ENCODE measurements at places on chromosomes 5 and 9.

DNA sequence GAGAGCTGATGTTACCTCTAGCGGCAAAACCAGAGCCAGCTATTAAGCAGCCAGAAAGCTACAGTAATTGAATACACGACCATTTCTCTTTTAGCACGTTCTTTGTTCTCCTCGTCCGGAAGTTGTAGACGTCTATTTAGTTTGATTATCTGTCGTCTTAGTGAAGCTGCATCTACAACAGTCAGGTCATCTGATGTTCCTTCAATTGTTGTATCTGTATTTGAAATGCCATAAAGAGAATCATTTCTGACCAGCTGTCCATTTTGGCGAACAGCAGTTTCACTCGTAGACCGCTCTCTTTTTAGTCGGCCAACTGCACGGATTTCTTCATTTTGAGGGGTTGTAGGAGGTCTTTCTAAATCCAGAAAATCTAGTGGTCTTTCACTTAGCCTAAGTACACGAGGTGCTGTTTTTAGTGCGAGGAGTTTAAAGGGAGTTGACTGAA is 12.6 kb downstream of the PDE6A start:
- DNase-seq, result no peak

DNA sequence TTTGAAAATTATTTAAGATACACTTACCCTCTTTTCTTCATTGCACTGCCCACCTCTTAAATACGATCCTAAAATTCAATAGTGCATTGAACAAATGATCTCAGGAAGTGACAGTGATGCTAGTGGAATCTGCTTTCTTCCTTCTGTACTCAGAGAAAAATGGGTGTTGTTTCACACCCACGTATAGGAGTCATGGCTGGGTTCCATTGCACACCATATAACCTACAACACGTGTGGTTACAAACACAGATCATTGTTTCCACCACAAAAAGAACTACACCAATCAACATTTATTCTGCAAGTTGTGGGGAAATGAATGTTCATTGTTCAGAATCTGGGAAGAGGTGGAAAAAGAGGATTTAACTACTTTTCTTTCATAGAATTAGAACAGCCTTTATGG is 275.9 kb downstream of the MAN2A1 start:
- no peak for DNase-seq

GRCh38 chr9:114690308-114690707 is 8.3 kb upstream of the TEX48 start:
- no peak for DNase-seq

DNA sequence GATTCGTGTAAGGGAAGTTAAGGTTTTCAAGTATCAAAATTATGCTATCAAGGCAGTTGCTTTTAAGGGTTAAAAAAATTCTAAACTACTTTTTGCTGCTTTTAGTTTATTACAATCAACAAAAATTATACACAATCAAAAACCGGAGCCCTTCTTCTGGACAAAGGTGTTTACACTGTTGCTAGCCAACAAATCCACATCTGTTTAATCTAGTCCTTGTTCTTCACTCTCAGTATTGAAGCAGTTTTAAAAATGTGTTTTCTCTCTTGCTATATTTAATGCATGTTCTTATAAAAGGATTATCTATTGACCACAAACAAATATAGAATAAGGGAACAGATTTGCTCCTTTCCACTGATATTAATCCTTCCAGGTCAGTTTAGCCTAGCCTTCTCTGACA is 2.5 kb downstream of the FEM1C start:
- DNase-seq, result no peak

DNA sequence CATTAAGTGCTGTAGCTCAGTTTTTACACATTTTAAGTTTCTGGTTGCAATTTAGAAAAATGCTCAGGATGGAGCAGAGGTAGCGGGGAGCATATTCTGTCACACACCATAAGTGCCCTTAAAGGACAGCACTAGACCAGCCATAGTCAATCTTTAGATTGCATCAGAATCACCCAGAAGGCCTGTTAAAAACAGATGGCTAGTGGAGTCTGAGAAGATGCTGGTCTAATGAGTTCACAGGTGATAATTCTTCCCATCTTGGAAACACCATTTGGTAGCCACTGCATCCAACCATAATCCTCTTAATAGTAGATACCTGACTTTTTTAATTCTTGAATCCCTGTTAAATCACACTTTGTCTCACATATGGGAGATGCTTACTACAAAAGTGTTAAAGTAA is 113.2 kb downstream of the CDH18 start:
- no peak for DNase-seq
